ENCODE measurements at places on chromosomes 3 and 15. TPM values are rescaled to one million over a fixed set of nuclear protein-coding genes. Genes with fewer than 3 reads are reported as not detected.

Gene CDHR4
- total RNA-seq = not detected

Gene CTXN2
- not detected for total RNA-seq

Gene RBPMS2
- not detected for total RNA-seq

Gene SCAANT1
- total RNA-seq = not detected

Gene FSTL1
- 376 TPM for total RNA-seq

Gene B3GNT5
- 20.4 TPM for total RNA-seq

Gene DPPA2
- not detected for total RNA-seq

Gene PLSCR2
- not detected for total RNA-seq

Gene C2CD4A
- total RNA-seq = not detected

Data from epithelial cell of alveolus of lung (primary cell).